ENCODE measurements at places on chromosomes 4 and X.

DNA sequence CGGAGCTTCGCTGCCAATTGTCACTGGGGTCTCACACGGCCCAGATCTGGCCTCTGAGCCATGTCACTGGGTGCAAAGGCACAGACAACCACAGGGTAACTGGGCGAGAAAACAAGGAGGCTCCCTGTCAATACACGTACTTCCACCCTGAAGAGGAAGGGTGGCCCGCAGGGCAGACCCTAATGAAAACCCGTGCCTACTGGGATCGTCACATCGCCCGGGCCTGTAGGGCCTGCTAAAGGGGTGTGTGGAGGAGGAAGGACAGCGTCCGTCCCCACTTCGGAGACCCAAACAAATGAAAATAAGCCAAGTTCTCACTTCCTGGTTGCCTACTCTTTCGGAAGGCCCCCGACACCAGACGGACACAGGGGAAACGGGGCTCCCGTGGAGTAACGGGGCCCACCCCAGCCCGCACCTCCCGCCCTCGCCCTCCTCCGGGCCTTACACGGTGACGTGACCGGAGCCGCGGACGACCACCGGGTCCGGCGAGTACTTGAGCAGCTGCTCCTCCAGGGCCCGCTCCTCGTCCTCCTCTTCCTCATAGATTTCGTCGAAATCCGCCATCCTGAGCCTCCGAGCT lies 578 bp downstream of the CHIC2 start:
- peak; percentile 56 for DNase-seq

GRCh38 chr4:150302553-150302952 lies 224.3 kb downstream of the DCLK2 start:
- DNase-seq, result peak; percentile 35

- DNase-seq, result no peak
Measured at GRCh38 chr4:118718511-118719170, 33.4 kb downstream of the METTL14 start.

GRCh38 chrX:136067097-136067496 lies 80.2 kb upstream of the FHL1 start:
- DNase-seq, result no peak

GRCh38 chrX:45591650-45592049 lies 391.0 kb upstream of the DIPK2B start:
- DNase-seq, result no peak

DNA sequence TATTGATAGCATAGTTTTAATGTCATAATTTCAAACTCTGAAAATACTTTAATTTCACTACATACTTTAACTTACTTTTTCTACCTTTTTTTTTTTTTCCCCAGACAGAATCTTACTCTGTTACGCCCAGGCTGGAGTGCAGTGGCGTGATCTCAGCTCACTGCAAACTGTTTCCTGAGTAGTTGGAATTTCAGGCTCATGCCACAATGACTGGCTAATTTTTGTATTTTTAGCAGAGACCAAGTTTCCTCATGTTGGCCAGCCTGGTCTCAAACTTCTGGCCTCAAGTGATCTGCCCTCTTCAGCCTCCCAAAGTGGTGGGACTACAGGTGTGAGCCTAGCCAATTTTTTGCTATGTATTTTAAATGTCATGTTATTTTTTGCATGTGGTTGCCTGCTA lies 741.6 kb downstream of the TRAM1L1 start:
- DNase-seq, result peak; percentile 43

Measured in hematopoietic multipotent progenitor cell treated with erythropoietin and hydrocortisone succinate and interleukin-3 and kit ligand, for 6 days (in vitro differentiated cells).